ENCODE measurements at places on chromosomes 4 and X.

DNA sequence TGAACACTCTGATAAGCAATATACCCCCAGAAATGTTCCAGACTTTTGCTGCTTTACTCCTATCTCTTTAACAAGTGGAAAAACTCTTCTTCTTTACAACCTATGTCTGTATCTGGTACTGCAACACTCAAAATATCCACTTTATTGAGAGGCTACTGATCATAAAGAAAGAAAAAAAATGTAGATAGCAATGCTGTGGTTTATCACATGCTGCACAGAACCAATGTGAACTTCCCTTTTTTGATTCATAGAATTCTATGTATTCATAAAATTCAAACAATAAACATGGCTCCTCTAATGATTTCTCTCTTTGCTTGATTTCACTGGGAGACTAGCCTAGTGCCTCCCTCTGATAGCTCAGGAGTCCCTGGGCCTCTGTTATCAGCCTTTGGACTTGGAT lies 223.5 kb downstream of the ZNF674 start:
- no peak for DNase-seq

DNA sequence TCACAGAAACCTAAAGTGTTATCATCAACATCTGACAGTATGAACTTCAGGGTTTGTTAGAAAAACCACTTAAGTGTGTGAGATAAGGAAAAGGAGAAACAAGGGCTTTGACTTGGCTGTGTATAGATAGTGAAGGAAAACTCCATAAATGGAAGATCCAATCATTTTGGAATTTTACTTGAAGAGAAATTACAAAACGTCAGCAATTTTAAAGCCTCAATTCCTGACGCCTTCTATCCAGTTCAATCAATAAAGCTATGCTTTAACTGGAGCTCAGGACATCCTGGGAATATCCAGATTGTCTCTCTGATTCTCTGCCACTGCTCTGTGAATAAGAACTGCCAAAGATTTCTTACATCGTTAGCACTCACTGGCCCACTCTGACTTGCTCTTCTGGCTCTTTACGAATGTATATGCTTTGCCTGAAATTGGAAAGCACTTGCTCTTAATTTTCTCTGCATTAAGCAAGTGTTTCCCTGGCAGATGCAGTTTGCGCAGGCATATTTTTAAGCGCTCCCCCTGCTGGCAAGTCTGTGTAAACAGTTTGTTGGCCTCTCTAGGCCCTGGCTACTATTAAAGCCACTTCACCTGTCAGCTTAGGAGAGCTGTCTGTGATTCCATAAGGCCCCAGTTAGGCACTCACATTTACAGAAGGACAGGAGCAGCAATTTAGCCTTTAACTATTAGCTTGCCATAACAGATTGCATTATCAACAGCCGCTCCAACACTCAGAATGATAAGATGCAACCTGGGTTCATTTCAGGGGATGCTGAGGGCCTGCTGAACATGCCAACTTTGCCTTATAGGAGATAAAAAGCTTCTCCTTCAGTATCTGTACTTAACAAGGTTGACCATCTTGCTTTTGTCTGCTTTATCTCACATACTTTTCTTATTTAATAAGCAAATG lies 251.4 kb upstream of the DDX53 start:
- DNase-seq: peak; percentile 17

DNA sequence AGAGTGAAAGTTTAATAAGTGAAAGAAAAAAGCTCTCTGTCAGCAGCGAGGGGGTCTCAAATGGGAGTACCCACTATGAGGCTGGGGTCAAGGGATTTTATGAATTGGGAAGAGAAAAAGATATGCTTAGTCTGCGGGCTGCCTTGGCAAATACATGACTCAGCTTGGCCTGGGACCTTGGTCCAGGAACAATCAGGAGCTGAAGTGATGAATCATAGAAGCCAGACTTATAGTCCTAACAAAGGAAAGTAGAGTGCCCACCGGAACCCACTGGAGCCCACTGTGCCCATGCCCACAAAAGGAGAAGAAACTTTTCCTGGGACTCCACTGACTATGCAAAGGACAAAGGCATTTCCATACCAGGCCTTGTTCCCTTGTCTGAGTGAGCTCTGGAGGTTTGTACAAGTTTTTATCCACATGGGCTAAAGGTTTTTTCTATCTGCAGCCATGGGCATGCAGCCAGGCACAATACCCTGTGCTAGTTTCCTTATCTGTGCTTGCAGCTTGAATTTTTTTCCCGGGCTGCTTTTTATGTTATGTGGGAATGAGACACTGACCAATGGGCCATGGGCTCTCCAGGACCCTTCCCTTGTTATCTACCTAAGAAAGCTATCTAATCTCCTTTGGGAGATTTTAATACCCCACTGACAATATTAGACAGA lies 201.7 kb downstream of the FAM133A start:
- no peak for DNase-seq

- no peak for DNase-seq
Observed at GRCh38 chr4:133997436-133997835, 204.2 kb downstream of the PABPC4L start.

DNA sequence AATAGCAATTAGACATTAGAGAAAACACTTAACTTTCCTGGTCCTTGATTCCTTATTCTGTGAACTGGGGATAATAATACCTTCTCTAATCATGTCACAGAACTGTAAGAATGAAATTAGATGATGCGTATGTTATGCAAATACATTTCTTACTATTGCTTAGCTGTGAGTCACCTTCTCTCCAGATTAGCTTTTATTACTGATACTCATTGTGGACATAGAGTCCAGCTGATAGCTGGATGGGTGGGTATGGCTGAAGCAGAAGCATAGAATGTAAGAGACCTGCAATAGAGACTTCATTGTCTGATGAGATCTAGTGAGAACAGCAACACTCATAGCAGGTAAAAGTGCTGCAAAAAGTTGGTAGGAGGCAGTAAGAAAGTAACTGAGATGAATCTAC lies 437.2 kb upstream of the ZFP42 start:
- DNase-seq: no peak

- DNase-seq: no peak
Observed at GRCh38 chr4:42708625-42709024, 51.7 kb upstream of the ATP8A1 start.

DNA sequence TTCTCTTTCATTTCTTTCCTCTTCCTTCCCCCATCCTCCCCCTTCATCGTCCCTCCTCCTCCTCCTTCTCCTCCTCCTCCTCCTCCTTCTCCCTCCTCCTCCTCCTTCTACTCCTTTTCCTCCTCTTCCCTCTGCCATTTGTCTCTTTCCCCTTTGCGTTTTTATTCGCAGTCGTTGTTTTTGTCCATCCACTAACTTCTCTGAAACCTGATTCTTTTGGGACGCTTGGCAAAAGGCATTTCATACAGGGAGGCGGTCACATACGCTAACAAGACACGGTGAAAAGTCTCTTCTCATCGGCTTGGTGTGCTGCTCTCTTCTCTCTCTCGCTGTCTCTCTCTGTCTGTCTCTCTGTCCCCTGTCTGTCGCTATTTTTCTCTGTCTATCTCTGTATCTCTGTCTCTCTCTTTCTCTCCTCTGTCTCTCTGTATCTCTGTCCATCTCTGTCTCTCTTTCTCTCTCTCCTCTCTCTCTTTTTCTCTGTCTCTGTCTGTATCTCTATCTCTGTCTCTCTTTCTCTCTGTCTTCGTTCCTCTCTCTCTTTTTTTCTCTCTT lies 5.4 kb upstream of the SHOX start:
- no peak for DNase-seq

- DNase-seq: no peak
Observed at GRCh38 chrX:105876658-105877057, 54.3 kb downstream of the NRK start.

- no peak for DNase-seq
Observed at GRCh38 chr4:8939840-8940742, 68.5 kb upstream of the HMX1 start.

GRCh38 chrX:71909956-71910355 lies 689 bp upstream of the NHSL2 start:
- no peak for DNase-seq

DNA sequence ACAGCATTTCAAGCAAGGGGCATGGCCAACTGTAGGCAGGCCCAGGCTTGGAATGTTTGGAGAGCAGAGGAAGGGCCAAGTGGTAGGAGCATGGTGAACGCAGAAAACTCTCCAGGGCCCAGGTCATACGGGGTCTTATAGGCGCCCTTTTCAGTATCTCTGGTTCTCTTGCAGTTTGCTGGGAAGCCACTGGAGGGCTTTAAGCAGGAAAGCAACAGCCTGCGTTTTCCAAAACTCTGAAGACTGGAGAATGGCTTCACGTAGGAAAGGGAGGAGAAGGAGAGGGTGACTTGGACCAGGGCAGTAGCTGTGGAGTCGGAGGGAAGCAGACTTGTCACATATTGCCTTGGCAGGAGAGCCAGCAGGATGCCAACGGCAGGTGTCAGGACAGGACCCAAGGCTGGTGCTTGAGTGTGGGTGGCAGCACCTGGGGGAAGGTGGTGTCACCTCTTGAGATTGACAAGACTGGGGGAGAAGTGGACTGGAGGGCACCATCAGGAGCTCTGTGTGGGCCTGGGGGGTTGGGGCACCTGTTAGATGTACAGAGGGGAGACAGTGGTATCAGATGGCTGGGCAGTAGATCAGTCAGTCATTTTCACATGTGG lies 21.9 kb downstream of the TKTL1 start:
- no peak for DNase-seq

DNA sequence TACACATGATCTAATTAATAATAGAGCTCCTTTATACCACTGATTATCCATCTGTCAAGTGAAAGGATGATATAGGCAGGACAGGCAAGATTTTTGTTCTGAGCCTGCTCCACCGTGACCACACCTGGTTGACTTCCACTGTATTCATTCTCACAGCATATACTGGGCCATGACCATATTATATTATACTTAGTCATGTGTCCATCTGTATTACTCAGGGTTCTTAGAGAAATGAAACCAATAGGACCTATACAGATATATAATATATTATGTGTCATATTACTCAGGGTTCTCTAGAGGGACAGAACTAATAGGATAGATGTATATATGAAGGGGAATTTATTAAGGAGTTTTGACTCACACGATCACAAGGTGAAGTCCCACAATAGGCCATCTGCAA lies 675.1 kb downstream of the GRXCR1 start:
- DNase-seq: no peak

DNA sequence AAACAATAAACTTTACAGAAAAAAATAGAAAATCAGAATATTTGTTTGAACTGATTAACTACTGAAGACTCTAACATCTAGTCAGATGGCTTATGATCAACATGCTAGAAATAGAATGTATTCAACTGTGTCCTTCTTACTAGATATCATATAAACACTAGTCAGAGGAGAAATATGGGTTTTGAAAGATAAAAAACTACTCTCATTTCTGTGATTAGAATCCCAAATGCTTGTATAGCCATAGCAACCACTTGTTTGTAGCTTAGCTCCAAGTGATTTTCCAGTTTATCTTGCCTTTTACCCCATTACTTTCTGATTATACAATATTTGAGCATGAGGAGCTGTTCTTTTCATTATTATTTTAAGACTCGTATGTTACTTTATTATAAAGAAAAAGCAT lies 31.2 kb downstream of the USP38 start:
- no peak for DNase-seq

DNA sequence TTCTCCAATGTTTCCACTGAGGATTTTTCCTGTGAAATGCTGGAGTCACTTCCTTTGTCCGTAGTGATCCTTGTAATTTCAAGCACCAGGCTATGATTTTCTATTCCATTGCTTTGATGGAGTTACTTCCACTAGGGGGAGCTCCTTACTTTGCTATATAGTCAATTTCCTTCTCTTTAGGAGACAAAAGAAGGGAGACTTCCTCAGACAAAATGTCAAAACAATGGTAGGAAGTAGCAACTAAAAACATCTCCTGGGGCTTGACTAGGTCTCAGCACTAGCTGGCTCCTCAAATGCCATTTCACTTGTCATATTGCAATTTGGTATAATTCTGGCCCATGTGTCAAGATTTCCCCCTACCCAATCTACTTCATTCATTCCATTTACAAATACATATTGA lies 24.1 kb downstream of the ZCCHC12 start:
- peak; percentile 50 for DNase-seq

GRCh38 chr4:154471032-154471431 lies 20.6 kb downstream of the DCHS2 start:
- DNase-seq: no peak

- DNase-seq: no peak
Observed at GRCh38 chr4:2712261-2712842, 43.8 kb downstream of the TNIP2 start.

- DNase-seq: no peak
Observed at GRCh38 chr4:108399610-108400265, 220.6 kb upstream of the RPL34 start.

DNA sequence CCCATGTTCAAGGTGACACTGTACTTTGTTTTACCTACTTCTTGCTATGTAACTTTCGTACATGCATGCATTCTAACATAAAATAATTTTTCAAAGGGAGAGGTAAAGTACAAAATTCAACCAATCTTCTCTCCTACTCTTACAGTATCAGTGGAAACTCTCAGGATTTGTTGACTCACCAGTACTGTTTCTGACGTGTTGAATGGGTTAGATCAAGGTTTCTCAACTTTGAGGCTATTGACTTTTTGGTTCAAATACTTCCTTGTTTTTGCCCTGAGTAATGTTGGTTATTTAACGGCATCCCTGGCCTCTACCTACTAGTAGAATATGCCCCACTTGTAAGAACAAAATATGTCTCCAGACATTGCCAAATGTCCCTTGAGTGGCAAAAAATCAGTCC lies 94.6 kb upstream of the SMAD1 start:
- DNase-seq: no peak

DNA sequence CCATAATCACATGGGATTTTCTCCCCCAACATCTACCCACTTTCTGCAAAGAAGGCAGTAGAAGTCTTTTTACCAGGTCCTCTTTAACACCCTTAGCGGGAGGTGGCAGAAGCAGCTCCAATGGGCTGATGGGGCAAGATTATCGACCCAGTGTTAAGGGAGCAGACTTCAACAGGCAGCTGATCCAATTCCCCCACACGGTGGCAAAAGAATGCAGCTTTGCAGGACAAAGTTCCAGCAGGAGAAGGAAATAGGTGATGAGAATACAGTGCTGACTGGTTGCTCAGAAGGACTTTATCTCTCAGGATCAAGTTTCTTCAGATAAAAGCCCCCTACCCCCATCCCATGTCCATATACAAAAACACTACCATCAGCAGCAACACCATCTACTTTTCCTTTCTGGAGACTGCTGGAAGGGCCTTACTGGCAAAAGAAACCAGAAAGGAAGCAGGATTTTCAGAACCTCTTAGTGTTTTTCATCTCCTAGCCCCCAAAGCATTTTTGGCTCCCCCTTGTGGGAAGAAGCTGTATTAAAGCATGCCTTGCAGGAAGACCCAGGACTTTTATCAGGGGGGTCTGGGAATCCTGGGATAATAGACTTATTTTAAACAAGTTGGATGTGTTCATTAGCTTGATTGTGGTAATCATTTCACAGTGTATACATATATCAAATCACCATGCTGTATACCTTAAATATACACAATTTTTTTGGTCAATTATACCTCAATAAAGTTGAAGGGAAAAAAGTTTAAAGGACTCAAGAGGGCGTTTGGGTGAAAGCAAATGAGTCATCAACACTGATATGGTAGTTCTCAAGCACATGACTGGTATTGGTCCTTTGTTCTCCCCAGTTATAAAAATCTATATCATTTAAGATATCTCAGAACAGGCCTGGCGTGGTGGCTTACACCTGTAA lies 146.4 kb downstream of the GPC3 start:
- DNase-seq: no peak

Measured in CD4-positive, alpha-beta memory T cell (primary cell).